ENCODE measurements at places on chromosomes 5 and 9.
A peak's percentile ranks its signal among the peaks of the same experiment; 100 is the strongest.

DNA sequence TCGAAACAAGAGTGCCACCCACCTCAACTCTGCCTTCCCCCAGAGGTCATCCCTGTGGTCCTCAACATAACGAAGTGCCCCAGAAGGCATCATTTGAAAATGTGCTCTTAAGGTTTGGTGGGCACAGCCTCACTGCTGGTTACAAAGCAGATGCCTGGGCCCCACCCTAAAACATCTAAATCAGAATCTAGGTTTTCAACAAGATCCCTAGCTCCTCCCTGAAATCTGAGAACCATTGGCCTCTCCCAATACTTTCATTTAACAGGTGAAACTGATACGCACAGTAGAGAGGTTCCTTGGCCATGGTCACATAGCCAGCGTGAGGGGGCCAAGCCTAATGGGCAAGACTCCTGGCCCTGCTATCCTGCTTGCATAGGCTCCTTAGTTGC, 376.2 kb upstream of the CLINT1 start:
- DNase-seq = no peak

DNA sequence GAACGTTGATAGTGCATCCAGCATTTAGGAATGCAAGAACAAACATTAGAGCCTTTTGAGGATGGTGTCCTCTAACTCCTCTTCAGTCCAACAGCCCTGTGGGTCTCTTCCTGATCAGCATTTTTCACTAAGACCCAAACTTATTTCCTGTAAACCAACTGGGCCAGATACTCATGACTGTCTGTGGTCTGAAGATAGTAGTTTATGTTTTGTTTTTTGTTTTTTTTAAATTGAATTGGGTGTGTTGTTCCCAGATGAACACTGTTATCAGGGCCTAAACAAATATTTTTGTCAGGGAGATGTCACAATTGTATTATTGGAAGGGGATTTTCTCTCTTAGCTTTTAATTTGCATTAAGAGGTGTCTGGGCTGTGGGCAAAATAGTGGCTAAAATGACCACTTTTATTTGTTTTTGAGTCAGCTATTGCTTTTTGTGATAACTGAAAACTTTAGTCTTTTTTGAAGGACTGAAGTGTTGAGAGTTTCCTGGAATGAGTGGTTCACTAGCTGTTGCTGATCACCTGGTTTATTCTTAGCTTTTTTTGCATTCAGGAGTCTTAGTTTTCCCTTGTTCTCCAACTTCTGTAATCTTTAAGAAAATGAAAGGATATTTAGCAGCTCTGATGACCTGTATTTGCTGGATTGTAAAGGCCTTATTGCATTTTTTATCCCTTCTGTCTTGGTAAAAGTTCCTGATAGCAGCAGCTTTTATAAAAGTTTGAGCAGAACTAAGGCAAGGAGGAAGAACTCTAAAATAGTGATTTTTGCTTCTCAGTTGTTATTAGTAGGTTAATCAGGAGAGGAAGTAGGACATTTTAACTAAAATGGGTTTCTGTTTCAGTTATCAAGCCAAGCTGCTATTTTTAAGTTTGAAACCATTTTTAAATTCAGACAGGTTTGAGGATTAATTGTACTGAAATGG, 5.5 kb downstream of the MAN2A1 start:
- no peak for DNase-seq

DNA sequence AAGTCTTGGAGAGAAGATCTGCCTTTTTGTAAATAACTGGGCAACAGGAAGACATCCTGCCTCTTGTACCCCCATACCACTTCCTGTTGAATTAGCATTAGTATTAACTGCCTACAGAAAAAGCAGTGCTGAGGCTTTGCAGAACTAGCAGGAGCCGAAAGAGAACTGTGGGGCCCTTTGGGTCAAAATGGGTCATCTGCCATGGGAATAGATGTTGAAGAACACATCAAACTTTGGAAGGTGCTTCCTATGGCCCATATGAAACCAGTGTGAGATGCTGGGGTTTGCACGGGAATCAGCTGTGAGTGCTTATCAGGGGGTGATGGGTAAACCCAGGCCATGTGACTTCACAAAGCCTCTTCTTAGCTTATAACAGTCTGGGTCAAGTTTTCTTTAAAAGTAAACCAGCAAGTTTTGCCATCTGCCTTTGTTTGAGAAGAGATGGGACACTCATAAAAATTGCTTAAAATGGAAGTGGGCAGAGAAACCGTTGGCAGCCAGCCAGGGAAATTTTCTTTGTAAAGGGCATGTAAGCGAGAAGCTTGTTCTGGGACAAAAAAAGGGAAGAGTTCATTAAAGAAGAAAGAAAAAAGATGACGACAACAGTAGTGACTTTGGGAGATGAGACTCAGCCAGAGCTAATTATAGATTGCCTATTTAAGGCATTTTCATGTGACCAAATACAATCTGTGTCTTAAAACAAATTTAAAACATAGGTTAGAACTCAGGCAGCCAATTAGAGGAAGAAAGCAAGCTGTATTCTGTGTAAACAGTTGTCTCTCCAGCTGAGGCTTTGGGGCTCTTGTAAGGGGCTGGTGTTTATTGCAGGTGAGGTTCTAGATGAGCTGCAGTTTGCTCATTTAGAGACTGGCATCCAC, 4.4 kb downstream of the SLC25A25 start:
- DNase-seq = peak; percentile 53

DNA sequence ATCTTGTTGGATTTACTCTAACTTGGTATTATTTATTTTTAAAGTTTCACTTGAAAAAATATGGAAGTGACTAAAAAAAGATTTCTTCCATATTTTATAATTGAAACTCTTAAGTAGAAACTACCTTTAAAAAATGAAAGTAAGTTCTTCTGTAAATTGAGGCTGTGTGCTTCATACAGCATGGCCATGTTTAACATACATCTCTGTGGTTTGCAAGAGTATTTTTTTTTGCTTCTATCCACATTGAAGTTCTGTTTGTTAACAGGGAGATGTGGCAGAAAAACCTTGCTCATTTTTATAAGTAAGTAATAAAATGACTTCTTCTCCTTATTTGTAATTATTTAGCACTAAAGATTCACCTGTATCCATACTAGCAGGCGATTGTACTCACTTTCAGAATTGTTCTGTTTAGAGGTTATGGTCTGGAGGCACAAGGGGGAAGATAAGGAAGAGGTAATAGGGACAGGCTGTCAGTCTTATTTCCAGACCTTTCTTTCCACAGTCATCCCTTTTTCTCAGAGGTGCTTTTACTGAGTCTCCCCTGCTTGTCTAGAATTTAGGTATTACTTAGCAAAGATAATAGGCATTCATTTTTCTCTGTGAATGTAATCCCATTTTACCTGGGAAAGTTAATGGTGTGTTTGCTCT, 16.0 kb downstream of the FYB1 start:
- no peak for DNase-seq

GRCh38 chr5:9712911-9713310, 82.8 kb upstream of the TAS2R1 start:
- DNase-seq = no peak

- DNase-seq = no peak
Measured at GRCh38 chr5:77461287-77461686, 30.8 kb downstream of the WDR41 start.

DNA sequence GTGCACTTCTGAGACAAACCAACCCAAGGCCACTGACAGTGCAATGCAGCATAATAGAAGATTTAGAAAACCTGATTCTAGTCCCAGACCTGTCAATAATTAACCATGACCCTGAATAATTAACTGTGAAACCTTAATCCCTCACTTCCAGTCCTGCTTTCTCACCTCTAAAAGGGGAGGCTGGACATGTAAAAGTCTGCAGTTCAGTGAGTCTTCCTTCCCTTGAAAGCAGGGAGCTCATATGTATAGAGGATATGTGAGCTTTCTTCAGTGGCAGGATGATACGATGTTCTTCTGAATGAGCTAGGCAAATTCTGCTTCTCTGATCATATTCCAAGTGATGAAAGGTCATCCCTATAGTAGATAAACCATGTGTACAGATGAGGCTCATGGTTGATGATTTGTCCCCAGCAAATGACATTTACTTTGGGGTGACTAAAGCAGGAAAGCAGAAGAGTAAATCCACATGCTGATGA, 2.9 kb downstream of the KCNV2 start:
- no peak for DNase-seq

GRCh38 chr9:21927752-21928151, 66.4 kb downstream of the CDKN2A start:
- DNase-seq = no peak

DNA sequence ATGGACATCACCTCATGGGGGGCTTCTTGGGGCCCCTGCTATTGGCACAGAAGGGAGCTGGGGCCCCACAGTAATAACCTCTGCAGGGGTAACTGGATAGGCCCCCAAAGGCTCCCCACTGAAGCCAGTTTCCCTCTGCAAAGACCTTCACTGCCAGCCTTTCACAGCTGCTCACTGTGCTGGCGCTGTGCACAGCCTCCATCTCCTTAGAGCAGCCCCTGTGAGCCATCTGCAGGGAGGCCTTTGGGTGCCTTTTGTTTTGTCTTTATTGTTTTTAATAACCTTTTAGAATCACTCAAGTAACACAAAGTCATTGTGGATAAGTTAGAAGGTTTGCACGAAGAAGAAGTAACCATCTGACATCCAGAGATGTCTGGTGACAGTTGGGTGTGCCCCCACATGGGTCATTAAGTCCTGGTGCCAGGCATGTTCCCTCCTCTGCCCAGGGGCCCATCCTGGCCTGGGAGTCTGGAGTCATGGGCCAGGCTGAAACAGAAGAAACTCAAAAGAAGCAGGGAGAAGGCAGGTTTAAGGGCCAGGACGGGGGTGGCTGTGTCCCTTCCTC, 42.7 kb downstream of the NCS1 start:
- no peak for DNase-seq

- no peak for DNase-seq
Measured at GRCh38 chr5:12204761-12205160, 300.5 kb upstream of the CTNND2 start.

GRCh38 chr5:146872188-146872587, 6.4 kb downstream of the PPP2R2B start:
- DNase-seq = no peak

- no peak for DNase-seq
Measured at GRCh38 chr5:139108063-139108824, 89.9 kb downstream of the SIL1 start.

- no peak for DNase-seq
Measured at GRCh38 chr9:78026416-78026815, 5.2 kb downstream of the GNAQ start.

GRCh38 chr9:32463500-32464293, 62.3 kb downstream of the RIGI start:
- DNase-seq = no peak

- no peak for DNase-seq
Measured at GRCh38 chr9:136243631-136244030, 2.0 kb downstream of the QSOX2 start.

DNA sequence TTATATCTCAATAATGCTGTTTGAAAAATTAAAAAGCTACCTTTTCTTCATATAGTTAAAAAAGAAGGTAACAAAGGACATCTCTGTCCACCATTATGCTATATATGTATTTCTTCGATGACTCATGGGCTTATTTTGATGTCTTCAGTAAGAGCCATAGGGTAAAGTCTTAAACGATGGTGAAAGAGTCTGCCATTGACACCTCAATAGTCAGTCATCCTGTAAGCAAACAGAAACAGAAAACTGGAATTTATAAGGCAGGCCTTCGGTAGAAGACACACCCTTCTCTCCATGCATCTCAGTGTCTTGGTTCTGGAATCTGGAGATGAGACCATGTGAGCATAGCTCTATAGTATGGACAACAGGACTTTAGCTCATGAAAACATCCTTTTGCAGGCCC, 87.0 kb upstream of the ZNF462 start:
- DNase-seq = no peak

DNA sequence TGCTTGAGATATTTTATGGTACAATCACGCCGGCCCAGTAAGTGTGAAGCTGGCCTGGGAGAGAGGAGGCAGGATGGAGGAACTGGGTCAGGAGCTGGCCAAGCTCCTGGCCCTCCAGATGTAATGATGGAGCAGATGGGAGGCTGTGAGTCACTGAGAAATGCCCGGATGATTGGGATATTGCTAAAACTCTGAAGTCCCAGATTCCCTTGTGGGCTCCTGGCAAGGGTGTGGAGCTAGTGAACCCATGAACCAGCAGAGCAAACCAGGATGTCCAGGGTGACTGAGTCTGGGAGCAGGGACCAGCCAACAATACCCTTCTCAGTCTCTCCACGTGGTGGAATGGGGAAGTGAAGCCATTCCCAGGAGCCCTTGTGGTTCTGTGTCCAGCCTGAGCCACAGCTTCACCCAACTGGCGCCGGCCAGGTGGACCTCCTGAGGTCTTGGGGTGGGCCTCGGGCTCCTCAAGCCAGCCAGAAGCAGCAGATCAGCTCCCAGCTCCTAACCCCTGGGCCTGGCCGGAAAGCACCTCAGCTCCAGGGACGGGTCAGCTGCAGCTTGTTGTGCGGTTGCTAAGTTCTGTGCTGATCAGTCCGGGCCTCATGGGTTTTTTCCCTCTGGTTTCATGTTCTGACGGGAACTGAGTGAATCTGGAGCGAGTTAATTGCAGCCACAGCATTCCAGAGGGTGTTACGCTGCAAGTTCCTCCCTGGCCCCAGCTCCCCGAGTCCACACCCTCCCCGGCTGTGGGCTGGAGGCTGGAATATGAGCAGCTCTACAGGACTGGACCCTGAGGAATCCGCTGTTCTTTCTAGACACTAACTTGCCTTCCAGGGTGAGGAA, 37.6 kb downstream of the DUSP1 start:
- no peak for DNase-seq

- DNase-seq = peak; percentile 83
Measured at GRCh38 chr9:111895996-111896941, at the start of gene UGCG. TSS of gene UGCG (plus strand) at chr9:111896814. CDS start at chr9:111897216, 402 bp downstream.

DNA sequence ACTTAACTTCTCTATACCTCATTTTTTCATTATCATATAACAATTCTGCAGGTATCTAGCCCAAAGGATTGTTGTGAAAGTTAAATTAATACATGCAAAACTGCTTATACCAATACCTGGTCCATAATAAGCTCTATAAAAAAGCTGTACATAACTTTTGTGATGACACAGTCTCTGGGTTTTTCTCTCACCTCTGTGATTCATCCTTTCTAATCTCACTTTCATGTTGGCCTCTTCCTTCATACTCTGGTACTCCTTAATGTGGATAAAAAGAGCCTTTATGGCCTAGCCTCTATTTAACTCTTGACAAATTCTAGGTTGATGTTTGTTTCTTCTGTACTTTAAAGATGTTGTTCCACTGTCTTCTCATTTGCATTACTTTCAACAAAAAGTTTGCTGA, 162.9 kb upstream of the ACOT12 start:
- no peak for DNase-seq

- no peak for DNase-seq
Measured at GRCh38 chr5:9126490-9126889, 419.4 kb downstream of the SEMA5A start.

- peak; percentile 4 for DNase-seq
Measured at GRCh38 chr9:96618209-96619123, 1.2 kb downstream of the CDC14B start.

Data from activated T-helper 9 cell treated with anti-CD3 and anti-CD28 coated beads, Interleukin-2, amount 50 U/mL, for 16 hours (primary cell).